ENCODE measurements at places on chromosomes 7 and 10.

DNA sequence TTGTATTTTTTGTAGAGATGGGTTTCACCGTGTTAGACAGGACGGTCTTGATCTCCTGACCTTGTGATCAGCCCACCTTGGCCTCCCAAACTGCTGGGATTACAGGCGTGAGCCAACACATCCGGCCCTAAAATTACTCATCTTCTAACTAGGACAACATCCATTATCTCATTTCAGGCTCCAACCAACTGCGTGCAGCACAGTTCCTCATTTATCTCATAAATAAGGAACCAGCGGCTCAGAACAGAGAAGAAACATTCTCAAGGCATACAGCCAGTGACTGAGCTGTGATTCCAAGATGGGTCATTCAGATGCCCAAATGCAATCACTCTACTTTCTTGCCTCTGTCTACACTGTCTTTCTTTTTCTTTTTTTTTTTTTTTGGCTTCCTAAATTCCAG, 356.1 kb downstream of the ELMO1 start:
- DNase-seq: no peak

- DNase-seq: no peak
Measured at GRCh38 chr10:48465860-48466521, 138.9 kb downstream of the ARHGAP22 start.

DNA sequence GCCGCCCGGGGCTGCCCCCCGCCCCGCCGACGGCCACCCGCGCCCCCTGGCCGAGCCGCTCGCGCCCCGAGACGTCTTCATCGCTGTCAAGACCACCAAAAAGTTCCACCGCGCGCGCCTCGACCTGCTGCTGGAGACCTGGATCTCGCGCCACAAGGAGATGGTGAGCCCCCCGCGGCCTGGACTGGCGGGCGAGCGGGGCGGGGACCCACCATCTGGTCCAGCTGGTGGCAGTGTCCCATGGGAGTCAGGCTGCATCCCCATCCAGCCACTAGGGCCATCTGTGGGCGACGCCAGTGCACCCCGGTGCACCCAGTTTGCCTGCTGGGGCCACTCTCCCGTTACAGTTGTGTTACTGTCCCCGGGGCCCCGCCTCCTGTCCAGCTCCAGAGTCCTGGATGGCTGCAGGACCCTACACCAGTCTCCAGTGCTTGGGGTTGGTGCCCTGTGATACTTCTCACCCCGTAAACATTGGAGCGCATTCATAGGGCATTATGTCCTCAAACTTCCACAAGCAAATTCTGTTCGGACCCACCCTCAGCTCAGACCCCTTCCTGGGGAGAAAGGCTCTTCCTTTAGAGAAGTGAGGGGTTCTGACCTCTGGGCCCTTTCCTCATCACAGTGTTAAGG, 672 bp downstream of the LFNG start:
- DNase-seq: no peak

DNA sequence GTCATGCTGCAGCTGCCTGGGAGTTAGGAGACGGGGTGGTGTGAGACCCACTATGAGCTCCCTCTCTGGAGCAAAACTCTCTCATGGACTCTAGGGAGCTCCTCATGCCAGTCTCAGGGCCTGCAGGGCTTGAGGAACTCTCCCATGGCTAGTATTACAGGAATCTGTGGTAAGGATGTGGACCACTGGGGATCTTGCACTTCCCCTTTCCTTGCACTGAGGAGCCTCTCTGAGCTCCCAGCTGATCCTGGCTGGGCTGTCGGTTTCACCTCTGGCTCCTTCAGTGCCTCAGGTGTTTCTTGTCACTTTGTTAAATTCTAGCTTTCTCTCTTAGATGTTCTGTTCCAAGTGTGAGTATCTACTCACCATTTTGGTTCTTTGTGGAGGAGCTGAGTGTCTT, 71.6 kb upstream of the IMMP2L start:
- no peak for DNase-seq

DNA sequence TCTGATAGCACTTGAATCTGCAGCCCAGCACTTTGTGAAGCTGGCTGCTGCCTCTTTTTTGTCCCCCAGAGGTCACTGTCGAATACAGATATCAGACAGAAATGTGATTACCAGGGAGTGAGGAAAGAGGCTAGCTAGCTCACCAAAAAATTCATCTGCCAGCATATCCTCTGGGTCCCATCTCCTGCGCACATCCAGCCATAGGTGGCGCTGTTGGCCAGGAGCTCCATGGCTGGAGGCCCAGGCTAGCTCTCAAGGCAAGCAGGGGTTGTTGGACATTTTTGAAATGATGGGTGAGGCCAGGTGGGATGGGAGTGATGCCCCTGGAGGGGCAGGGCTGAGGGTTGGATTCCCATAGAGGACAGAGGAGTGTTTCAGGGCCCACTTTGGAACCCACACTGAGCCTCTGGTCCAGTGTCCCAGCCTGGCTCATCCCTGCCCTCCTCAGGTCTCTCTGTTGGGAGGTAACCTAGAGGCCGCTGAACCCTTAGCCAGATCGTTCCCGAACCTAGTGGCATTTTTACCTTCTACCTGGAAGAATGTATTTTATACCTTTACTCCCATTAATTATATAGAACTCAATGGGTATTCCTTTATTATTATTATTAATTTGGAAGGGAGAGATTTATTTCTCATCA, 14.8 kb downstream of the DPCD start:
- DNase-seq: peak; percentile 46

DNA sequence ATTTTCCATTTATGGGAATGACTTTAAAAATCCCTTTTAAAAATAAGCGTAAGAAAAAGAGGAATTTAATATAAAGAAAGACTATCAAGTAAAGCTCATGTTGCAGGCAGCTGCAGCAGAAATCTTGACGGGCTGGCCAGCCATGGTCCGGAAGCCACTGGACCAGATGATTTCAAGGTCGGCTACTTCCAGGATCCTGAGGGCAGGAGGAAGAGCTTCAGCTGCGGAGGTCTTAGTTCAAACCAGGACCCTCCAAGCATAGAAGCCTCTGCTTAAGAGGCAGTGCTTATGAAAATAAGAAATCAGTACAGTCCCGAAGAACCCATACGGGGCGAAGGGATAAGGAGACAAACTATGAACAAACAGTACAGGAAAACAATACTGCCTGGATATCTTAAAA, 220.2 kb upstream of the CELF2 start:
- DNase-seq: no peak

GRCh38 chr10:89575031-89575430, 39.6 kb upstream of the SLC16A12 start:
- DNase-seq: no peak

DNA sequence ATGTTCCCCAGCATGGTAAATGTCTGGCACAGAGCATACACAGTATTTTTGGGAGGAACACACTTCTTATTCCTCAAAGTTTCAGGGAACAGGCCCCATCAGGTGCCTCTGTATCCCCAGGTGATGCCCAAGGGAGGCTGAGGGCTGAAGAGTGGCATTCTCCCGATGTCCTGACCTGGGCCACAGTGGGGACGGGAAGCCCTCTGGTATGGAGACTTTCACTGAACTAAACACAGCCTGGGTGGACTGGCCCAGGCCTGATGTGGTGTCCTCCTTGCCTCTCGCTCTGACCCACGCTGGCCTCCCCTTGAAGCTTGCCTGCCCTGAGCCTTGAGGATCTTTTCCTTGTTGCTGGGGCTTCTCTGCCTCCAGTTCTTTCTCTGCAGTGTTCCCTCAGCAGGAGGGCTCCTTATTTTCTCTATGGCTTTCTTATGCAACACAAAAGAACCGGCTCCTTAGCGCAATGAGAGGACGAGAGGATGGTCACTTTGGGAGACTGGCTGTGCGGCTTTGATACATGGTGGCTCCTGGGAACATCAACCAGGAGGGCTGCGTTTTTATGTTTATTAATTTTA, 157.5 kb upstream of the TNS3 start:
- DNase-seq: no peak

GRCh38 chr7:4797858-4798705, 22.7 kb downstream of the AP5Z1 start:
- peak; percentile 97 for DNase-seq

- DNase-seq: no peak
Measured at GRCh38 chr7:104341546-104341945, 13.1 kb downstream of the LHFPL3 start.

GRCh38 chr10:124042656-124043309, 50.6 kb downstream of the CHST15 start:
- no peak for DNase-seq

- DNase-seq: no peak
Measured at GRCh38 chr7:123958186-123958703, 33.2 kb downstream of the SPAM1 start.

GRCh38 chr7:94940241-94940640, 32.8 kb downstream of the PPP1R9A start:
- DNase-seq: no peak

DNA sequence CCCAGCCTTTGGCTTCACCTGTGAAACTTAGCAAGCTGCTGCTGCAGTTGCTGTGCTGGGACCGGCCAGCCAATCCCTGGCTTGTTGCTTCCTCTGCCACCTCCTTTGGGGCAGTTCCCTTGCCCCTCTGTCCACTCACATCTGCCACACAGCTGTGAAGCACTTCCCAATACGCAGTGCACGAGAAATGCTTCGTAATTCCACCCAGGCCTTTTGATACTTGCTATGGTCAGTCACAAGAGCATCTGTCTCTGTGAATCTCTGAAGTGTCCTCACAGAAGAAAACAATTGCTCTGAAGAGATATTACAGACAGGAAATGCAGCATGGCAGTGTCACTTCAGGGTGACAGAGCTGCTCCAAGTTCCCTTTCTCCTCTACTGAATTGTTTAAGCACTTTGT, 208.5 kb downstream of the PTEN start:
- DNase-seq: no peak

- peak; percentile 46 for DNase-seq
Measured at GRCh38 chr10:112949875-112950507, at the start of gene TCF7L2. TCF7L2 (plus strand) TSS chr10:112950247; CDS start chr10:112950757, 510 bp downstream.

All from GM19239 (cell line).